Glutamatergic neuron (in vitro differentiated cells): ENCODE measurements at places on chromosomes 13 and 19. TPM values are rescaled to one million over a fixed set of nuclear protein-coding genes. Genes with fewer than 3 reads are reported as not detected.

The FGF9 gene
- 19.5 TPM for total RNA-seq

GRCh38 chr13:80753866-80754265, 412.9 kb upstream of the SPRY2 start:
- DNase-seq: no peak

- no peak for DNase-seq
Observed at GRCh38 chr19:6667114-6667627, 2.8 kb downstream of the TNFSF14 start.

DNA sequence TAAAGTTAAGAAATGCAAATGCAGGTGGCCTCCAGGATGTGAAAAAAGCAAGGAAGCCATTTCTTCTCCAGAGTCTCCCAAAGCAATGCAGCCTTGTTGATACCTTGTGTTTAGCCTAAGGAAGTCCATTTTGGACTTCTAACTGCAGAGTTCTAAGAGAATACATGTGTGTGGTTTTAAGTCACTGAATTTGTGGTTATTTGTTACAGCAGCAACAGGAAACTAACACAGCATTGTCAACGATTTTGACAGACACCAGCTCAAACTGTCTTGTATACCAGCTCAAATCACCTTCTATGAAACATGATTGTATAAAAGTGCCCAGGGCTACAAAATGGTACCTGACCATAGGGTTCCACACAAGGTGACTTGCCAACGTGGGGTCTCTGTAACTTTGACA, 151.4 kb downstream of the NALCN start:
- no peak for DNase-seq

The SPACA4 gene
- total RNA-seq: not detected

DNA sequence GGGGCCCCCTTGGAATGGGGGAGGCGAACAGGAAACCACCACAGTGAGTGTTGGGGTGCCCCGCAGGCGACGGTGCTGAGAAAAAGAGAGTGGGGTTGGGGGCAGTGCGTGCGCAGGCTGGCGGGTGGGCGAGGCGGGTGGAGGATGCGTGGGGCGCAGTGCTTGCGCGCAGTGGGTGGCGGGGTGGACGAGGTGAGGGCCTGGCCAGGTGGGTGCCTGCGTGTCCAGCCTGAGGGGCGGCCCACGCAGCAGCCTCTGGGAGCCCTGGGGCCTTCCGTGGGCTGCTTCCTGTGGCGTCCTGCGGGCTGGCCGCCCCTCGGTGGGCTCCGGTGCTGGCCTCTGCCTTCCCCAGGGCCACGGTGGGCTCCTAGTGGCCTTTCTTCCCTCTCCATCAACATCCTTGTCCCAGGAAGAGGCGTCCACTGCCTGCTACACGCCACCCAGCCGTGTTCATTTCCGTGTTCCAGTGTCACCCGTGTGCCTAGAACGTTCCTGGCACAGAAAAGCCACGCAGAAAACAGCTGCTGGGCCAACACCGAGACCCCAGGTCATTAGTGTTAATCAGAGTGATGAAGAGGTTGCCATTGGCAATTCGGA, 7.1 kb downstream of the ATP11A start:
- DNase-seq: no peak

DNA sequence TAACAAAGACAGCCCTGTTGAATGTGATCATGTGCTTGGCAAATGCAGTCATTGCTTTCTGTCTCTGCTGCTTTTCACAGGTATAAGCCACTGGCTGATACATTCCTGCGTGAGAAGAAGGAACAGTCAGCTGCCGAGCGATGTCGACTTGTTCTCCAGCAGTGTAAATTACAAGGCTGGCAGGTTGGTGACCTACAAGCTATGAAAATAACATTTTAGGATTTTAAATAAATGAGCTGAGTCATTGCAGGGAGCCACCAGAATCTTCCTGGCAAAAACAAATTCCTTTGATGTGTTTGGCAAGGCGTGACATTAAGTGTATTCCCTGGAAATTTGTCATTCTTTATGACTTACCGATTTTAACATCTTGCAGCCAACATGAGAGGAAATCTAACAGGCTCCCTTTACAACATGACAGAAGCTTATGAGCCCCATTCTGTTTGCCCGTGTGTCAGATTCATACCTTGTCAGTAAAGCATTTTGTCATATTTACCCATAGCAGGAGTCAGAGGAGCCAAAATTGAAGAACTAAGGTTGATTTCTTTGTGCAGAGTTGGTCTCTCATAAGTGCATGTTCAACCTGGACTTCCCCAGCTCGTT, 471.4 kb downstream of the MYO16 start:
- no peak for DNase-seq

DNA sequence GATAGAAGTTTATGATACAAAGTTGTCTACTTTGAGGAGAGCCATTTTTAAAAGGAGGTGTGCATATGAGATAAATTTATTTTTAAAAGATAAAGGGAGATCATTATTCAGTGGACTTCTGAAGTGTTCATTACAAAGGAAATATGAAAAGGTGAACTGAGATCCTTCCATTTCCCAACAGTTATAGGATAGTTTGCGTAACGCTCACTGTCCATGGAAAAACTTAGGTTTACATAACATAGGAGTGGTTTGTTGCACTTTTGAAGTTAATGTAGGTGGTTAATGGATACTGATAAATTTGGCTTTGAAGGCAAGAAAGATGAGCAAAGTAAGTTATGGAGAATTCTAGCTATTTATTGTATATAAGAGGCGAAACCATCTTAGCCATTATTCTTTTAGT, 92.5 kb downstream of the WDFY2 start:
- no peak for DNase-seq

- no peak for DNase-seq
Observed at GRCh38 chr19:6729573-6730152, 7.7 kb downstream of the GPR108 start.

DNA sequence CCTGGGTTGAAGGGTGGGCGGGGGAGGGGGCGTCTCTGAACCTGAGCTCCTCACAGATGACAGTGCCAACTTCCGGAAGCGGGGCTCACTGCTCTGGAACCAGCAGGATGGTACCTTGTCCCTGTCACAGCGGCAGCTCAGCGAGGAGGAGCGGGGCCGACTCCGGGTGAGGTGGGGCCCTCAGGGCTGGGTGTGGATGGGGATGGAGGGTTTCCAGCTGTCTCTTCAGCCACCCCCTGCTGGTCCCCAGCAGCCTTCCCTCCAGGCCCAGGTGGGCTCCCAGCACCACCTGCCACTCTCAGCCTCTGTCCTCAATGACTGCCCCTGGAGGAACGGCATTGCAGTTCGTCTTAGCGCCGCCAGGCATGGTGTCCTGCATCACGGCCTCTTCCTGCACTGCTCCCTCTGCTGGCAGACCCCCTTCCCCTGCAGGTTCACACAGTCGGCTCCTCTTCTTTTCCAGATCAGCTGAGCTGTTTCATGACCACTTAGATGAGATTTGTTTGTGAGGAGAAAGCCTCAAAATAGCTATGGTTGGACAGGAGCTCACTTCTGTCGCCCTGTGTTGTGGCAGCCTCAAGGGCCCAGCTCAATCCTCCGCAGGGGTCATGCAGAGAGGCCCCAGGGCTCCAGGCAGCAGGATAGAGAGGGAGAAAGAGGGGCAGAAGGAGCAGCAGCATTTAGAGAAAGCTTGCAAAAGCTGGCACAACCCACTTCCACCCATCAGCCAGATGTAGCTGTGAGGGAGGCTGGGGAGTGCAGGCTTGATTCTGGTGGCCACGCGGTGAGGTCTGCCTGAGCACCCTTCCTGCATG, 2.5 kb upstream of the GARIN5A start:
- DNase-seq: peak; percentile 67

DNA sequence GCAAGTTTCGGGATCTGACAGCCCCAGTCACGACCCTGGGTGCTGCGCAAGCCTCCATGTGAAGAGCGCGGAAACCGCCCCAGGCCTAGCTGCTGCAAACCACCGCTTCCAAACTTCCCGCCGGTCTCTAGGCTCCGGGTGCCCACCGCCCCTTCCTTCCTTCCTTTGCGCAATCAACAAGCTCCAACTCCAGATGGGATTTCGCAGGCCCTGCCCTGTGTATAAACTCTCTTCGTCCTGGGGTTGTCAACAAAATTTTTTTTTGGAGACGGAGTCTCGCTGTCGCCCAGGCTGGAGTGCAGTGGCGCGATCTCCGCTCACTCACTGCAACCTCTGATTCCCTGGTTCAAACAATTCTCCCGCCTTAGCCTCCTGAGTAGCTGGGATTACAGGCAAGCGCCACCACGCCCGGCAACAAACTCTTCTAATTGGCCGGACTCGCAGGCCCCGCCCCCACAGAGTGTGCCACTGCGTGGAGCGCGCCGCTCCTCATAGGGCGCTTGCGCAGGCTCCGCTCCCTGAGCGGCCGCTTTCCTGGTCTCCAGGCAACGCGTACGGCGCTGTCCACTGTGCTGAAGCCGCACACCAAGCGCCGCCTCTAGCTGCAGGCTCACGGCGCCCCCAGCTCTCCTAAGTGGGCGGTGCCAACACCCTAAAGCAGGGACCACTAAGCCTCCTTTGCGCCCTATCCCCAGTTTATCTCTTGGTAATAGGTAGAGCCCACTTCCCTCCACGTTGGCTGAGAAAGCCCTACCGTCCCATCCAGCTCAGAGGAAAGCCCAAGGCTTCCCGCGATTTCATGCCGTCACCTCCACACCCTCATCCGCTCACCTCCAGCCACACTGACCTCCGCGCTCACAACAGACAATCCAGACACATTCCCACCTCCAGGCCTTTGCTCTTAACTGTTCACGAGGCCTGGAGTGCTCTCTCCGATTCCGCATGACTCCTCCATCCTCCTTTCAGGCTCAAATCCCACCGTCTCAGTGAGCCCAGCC, 5.5 kb upstream of the QTRT1 start:
- DNase-seq: peak; percentile 97

DNA sequence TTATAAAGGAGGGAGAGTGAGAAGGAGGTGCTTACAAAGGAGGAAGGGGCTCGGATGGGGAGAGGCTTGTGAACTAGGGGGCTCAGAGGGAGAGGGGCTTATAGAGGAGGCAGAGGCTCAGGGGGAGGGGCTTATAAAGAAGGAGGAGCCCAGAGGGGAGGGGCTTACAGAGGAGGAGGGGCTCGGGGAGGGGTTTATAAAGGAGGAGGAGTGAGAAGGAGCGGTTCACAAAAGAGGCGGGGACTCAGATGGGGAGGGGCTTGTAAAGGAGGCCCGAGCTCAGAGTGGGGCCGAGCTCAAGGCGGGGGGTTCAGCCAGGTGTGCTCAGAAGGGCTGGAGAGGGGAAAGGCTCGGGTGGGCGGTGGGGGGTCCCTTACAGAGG, 500 bp downstream of the SMIM24 start:
- no peak for DNase-seq

The SERTM1 gene
- 0.88 TPM for total RNA-seq

DNA sequence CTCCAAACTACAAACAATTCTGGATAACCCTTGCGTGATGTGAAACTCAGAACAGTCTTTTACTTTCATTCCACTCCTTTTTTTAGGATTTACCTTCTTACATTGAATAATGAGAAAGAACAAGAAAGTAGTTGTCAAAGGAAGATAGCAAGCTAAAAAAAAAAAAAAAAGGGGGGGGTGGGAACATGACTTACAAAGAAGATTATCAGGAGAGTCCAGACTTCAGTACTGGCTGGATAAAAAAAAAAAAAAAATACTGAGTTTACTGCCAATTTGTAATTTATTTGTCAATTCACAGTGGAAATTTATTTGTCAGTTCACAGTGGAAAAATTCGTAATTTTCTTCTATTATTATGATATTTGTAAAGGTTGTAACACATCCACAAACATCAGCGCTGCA, 792.4 kb upstream of the SLITRK5 start:
- no peak for DNase-seq

The RNF17 gene
- total RNA-seq: not detected

GRCh38 chr13:25860862-25861261, 191.0 kb downstream of the SHISA2 start:
- DNase-seq: no peak

DNA sequence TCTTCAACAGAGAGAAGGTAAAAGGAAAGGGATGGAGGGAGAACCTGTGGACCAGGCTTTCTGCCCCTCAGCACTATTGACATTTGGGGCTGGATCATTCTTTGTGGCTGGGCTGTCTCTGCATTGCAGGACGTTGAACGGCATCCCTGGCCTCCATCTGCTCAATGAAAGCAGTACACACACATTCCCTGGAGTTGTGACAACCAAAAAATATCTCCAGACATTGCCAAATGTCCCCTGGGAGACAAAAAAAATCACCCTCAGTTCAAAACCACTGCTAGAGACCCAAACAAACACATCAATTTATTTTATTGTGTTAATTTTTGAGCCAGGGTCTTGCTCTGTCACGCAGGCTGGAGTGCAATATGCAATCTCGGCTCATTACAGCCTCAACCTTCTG, 43.3 kb downstream of the INSR start:
- DNase-seq: no peak

DNA sequence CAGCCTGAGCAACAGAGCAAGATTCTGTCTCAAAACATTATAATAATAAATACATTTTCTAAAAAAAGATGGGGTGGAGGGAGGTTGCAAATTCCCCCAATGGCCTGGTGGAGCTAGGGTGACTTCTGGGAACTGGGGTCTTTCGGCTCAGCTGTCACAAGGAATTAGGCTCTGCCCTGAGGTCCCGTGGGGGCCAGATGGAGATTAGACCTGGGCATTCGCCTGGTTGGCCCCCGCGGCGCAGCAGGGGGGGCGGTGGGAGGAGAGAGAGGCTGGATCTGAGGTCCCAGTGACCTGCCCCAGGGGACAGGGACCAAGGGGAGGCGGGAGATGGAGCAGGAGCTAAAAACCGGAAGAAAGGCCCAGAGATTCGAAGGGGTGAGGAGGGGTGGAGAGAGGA, 14.8 kb downstream of the FUT6 start:
- peak; percentile 47 for DNase-seq

DNA sequence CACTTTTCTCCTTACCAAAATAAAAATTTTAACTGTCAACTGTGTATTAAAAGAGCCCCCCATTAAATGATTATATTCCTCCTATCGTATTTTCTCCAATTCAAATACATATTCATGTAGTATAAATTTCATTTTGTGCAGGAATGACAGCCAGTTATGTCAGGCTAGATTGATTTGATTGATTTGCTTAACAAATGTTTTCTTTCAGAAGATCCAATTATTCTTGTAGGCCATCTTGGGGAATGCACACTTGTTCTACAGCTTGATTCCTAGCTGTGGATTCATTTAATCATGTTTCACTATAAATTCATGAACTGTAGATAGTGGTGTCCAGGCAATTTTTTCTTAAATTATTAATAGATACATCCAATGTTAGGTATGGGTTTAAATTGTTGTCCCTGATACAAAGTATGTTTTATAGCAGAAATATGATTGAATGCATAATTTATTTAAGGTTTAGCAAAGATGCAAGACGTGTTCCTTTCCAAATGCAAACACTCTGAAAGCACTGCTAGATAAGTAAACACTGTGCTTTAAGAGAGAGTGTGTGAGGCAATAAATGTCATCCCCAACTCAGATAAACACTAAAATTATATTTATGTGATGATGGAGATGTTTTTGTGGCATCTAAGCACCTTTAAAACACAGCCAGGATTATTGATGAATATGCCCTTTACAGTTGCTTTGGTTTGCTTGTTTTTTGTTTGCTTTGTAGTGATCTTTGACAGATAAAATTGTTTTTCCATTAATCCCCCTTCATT, 531.1 kb downstream of the DCT start:
- no peak for DNase-seq

GRCh38 chr19:12779162-12779993, 4.0 kb upstream of the HOOK2 start:
- peak; percentile 47 for DNase-seq
